ENCODE measurements at places on chromosomes 5 and 9. TPM values are rescaled to one million over a fixed set of nuclear protein-coding genes. Genes with fewer than 3 reads are reported as not detected.

Gene TRIM36
- polyA plus RNA-seq, result 0.63 TPM

Gene SHROOM1
- polyA plus RNA-seq, result 6.0 TPM

Gene ISL1
- not detected for polyA plus RNA-seq

Gene SCGB3A1
- not detected for polyA plus RNA-seq

Gene PCDHGA6
- polyA plus RNA-seq, result 0.22 TPM

Gene RETREG1
- 1.7 TPM for polyA plus RNA-seq

Gene MGAT4B
- 166 TPM for polyA plus RNA-seq

Gene IL3
- not detected for polyA plus RNA-seq

Gene SH3GL2
- 0.03 TPM for polyA plus RNA-seq
